ENCODE measurements at places on chromosomes 12 and 14. TPM values are rescaled to one million over a fixed set of nuclear protein-coding genes. Genes with fewer than 3 reads are reported as not detected.

The SMARCD1 gene
- 72.3 TPM for total RNA-seq

The ADAM20 gene
- total RNA-seq = 0.31 TPM

DNA sequence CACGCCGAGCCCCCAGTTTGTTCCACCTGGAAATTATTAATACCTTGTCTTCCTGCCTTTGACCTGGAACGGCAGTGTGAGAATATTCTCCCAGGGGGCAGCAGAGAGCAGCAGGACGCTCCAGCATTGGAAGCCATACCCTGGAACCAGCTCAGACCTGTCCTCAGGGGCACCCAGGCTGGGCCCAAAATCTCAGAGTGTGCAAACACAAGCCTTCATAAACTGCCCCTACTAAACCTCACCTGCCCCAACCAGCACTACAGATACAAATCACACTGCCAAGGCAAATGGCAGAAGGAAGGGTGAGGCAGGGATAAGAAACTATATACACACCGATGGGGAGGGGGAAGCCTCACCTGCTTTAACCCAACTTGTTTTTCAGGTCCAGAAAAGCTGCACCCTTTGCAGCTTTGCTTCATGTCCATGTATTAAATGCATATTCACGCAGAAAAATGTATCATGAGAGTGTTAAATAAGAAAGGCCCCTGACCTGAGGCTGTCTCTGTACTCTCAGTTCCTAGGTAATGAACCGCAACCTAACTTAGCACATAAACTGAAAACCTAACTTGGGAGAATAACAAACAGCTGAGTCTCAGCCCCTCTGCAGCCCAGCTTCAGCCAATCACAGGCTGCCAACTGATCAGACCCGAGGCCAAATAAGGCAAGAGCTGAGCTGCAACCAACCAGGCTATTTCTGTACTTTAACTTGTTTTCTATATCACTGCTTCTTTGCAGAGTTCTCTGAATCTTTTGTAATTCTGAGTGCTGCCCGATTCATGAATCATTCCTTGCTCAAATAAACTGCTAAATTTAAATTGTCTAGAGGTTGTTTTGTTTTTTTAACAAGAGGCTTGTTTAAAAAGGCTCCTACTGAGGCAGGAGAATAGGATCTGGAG is 130.1 kb downstream of the SPTSSA start:
- no peak overlapping the region for H3K27ac ChIP-seq
- H3K36me3 ChIP-seq = no peaks in the 10 kb centered on the region
- peak; percentile 25 for DNase-seq
- no peaks in the 10 kb centered on the region for H3K27me3 ChIP-seq
- no peak overlapping the region for H3K4me3 ChIP-seq
- H3K4me1 ChIP-seq = no peaks in the 10 kb centered on the region

DNA sequence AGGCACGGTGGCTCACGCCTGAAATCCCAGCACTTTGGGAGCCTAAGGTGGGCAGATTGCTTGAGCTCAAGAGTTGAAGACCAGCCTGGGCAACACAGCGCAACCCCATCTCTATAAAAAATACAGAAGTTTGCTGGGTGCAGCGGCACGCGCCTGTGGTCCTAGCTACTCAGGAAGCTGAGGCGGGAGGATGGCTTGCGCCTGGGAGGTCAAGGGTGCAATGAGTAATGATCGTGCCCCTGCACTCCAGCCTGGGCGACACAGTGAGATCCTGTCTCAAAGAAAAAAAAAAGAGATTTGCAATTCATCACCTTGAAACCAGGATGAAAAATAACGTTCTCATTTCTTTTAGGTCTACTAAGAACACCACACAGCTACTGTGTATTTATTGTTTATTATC is 4.0 kb downstream of the STX2 start:
- DNase-seq = no peak
- H3K4me3 ChIP-seq = no peak overlapping the region
- peaks cover 17% of the 10 kb centered on the region for H3K4me1 ChIP-seq
- no peaks in the 10 kb centered on the region for H3K27me3 ChIP-seq
- H3K36me3 ChIP-seq = no peaks in the 10 kb centered on the region
- H3K27ac ChIP-seq = no peak overlapping the region

- no peak overlapping the region for H3K27ac ChIP-seq
- H3K36me3 ChIP-seq = no peaks in the 10 kb centered on the region
- DNase-seq = no peak
- peaks cover 34% of the 10 kb centered on the region for H3K4me1 ChIP-seq
These were observed 4.8 kb downstream of the ELK3 start for GRCh38 chr12:96198965-96199364.

DNA sequence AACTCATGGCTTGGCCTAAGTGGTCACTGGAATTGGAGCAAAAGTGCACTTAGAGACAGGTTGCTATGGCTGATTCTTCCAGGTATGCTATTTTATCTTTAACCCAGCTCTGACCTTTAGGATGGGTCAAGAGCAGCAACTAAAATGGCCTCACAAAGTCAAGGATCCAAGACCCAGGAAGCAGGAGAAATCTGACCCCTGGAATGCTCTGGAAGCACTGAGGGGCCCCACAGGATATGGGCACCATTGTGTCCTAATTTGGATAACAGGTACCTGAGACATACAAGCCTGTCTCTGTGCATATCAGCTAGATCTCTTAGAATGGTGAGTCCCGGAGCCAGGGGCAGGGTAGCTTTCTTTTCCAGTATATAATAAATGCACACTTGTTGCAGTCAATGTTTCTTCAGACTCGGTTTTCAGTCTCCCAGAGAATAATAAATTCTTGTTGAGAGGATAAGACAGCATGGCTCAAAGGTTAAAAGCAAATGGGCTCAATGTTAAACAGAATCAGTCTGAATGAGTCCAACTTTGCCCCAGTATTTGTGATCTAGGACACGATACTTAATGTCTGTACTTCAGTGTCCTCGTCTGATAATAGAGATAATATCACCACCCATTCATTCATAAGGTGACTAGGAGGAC is 29.3 kb upstream of the TMCC3 start:
- H3K4me1 ChIP-seq = peaks cover 26% of the 10 kb centered on the region
- no peak overlapping the region for H3K4me3 ChIP-seq

DNA sequence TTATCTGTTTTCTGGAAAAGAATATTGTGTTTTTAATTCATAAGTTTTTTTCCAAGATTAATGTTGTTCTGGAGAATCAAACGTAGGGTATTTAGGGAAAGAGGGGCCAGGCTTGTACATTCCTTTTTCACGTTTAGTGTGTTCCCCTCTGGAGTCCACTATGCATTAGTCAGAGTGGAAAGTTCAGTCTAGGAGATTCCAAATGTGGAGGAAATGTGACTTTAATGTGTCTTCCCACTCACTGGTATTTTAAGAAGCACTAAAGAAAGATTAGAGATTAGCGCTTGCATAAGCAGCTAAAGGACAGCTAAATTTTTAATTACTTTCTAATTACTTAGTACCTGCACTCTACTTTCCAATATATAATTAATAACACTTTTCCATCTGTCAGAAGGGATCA is 4.4 kb upstream of the PDE6H start:
- H3K4me1 ChIP-seq = peaks cover 18% of the 10 kb centered on the region
- no peak overlapping the region for H3K4me3 ChIP-seq
- no peaks in the 10 kb centered on the region for H3K36me3 ChIP-seq

- H3K27me3 ChIP-seq = no peaks in the 10 kb centered on the region
- peaks cover 10% of the 10 kb centered on the region for H3K36me3 ChIP-seq
- DNase-seq = no peak
- H3K4me3 ChIP-seq = no peak overlapping the region
- no peak overlapping the region for H3K27ac ChIP-seq
These were observed 76.1 kb upstream of the GPHB5 start for GRCh38 chr14:63394841-63395240.

DNA sequence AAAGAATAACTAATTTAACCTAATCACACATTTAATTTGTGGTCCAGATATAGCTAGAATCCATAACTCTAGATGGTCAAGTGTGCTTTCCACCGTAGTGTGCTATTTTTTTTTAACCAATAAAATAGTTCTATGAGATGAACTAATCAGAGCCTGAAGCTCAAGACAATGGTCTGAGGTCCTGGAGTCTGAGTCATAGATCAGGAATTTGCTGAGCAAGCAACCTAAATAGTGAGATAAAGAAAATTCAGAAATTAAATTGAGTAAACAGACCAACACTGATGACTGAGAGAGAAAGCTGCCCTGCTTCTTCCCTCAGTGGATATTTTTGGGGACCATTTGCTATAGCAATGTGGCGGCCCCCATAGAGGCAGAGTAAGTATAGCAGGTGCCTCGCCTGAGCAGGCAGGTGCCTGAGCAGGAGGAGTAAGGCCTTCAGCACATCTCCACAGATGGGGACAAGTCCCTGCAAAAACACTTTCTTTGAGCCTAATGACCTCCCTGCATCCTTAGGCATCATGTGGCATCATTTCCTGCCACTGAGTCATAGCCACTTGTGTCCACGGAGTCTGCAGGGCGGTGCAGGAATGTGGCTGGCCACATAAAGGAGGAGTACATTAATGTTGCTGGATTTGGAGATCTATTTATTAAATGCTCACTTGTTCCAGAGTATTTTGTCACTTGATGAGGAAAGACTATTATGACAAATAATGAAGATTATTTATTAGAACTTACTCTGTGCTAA is 13.9 kb upstream of the CLEC4E start:
- H3K4me1 ChIP-seq = no peaks in the 10 kb centered on the region
- H3K4me3 ChIP-seq = no peak overlapping the region
- H3K27ac ChIP-seq = no peak overlapping the region

GRCh38 chr14:67881225-67881624 is 61.6 kb downstream of the RAD51B start:
- H3K27ac ChIP-seq = no peak overlapping the region
- peaks cover 5% of the 10 kb centered on the region for H3K4me1 ChIP-seq
- H3K36me3 ChIP-seq = no peaks in the 10 kb centered on the region
- H3K27me3 ChIP-seq = no peaks in the 10 kb centered on the region

DNA sequence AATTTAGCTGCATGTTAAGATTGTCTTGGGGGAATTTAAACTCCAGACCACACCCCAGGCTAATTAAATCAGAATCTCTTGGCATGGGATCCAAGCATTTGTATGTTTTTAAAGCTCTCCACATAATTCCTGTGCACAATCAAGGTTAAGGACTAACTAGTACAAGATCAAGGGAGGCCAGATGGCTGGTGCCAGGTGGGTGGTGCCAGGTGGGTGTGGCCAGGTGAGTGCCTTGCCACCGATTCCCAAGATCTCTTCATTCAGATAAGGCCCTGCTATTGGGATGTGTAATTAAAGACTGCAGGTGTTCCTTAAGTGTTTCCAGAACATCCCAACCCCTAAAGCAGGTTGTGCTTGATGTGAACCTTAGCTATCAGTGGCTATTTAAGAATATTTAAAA is 75.1 kb downstream of the NRXN3 start:
- no peak overlapping the region for H3K4me3 ChIP-seq
- no peak for DNase-seq
- H3K4me1 ChIP-seq = no peaks in the 10 kb centered on the region
- no peak overlapping the region for H3K27ac ChIP-seq
- H3K36me3 ChIP-seq = no peaks in the 10 kb centered on the region
- no peaks in the 10 kb centered on the region for H3K27me3 ChIP-seq

DNA sequence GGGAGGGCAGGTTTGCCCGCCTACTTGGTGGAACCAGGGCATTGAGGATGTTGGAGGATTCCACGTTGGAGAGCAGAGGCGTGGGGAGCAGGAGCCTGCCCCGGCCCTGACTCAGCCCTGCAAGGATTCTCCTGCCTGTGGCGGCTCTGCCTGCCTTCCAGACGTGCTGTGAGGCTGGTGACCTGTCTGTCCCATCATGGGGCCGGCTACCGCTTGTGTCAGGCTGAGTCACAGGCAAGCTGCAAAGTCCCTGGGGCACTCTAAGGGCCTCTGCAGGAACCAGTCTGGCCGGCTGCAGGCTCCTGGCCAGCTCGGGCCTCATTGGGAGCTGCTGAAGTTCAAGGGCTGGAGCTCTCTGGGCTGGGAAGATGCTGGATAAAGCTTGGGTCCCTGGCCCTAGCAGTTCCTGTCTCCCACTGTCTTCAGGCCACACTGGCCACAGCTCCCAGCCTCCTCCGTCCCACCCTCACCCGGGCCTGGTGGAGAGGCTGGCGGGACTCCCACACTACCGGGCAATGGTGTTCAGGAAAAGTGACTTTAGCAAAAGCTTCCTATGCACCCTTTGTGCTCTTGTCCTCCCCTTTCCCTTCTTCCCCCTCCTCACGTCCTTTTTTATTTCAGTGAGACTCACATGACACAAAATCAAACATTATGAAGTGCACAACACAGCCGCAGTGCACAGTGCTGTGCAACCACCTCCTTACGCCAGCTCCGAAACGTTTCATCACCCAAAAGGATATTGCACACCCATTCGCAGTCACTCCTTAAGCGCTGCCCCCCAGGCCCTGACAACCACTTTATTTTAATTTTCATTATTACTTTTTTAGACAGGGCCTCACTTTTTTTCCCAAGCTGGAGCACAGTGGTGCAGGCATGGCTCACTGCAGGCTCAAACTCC is 22.0 kb upstream of the ULK1 start:
- H3K27me3 ChIP-seq = no peaks in the 10 kb centered on the region
- no peak for DNase-seq
- H3K4me1 ChIP-seq = no peaks in the 10 kb centered on the region

- no peaks in the 10 kb centered on the region for H3K36me3 ChIP-seq
- DNase-seq = no peak
- H3K27ac ChIP-seq = no peak overlapping the region
- peaks cover 43% of the 10 kb centered on the region for H3K27me3 ChIP-seq
These were observed 1.8 kb upstream of the BHLHE41 start for GRCh38 chr12:26126340-26127284.

- no peaks in the 10 kb centered on the region for H3K4me1 ChIP-seq
- H3K36me3 ChIP-seq = peaks cover 39% of the 10 kb centered on the region
- H3K27me3 ChIP-seq = no peaks in the 10 kb centered on the region
- H3K4me3 ChIP-seq = no peak overlapping the region
- no peak for DNase-seq
These were observed 76.9 kb downstream of the ATF7IP start for GRCh38 chr12:14442221-14442881.

DNA sequence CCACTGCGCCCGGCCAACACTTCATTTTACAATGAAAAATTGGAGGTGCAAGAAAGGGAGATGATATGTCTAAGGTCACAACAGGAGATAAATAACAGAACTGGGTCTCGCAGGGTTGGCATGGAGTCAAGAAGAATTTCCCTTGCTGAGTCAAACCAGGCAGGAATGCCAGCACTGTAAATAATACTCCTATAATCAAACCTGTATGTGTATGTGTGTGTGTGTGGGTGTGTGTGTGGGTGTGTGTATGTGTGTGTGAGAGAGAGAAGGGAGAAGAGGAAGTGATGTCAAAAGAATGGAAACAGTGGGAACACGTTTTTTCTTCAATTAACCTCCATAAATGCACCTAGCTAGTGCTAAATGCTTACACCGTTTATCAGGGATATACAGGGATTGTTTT is 70.4 kb downstream of the TMEM116 start:
- H3K27me3 ChIP-seq = no peaks in the 10 kb centered on the region
- no peak for DNase-seq
- peaks cover 16% of the 10 kb centered on the region for H3K4me1 ChIP-seq
- H3K36me3 ChIP-seq = peaks cover 6% of the 10 kb centered on the region

- no peak overlapping the region for H3K27ac ChIP-seq
- DNase-seq = no peak
- H3K27me3 ChIP-seq = no peaks in the 10 kb centered on the region
- no peak overlapping the region for H3K4me3 ChIP-seq
These were observed 35.0 kb downstream of the ITPR2 start for GRCh38 chr12:26798023-26798422.

GRCh38 chr14:56902385-56902784 is 92.1 kb upstream of the OTX2 start:
- no peak overlapping the region for H3K4me3 ChIP-seq
- H3K27me3 ChIP-seq = no peaks in the 10 kb centered on the region
- no peak overlapping the region for H3K27ac ChIP-seq
- no peaks in the 10 kb centered on the region for H3K4me1 ChIP-seq
